Sigmoid colon (tissue), 7 donors: ENCODE measurements at places on chromosomes 13 and 19. TPM values are rescaled to one million over a fixed set of nuclear protein-coding genes. Genes with fewer than 3 reads are reported as not detected.
A peak's percentile ranks its signal among the peaks of the same experiment; 100 is the strongest.

- no peak for DNase-seq
Measured at GRCh38 chr13:77831866-77832265, 86.8 kb downstream of the EDNRB start.

GRCh38 chr19:46959894-46960556 lies 59.6 kb upstream of the NPAS1 start:
- no peak for DNase-seq

- DNase-seq, result no peak
Measured at GRCh38 chr19:634975-635652, 1.8 kb upstream of the POLRMT start.

- no peak for DNase-seq
Measured at GRCh38 chr13:73334445-73334844, 275.6 kb downstream of the KLF5 start.

The URI1 gene
- polyA plus RNA-seq, result 20.8 TPM

GRCh38 chr19:49853852-49854377 lies 3.0 kb downstream of the PTOV1 start:
- DNase-seq, result no peak

DNA sequence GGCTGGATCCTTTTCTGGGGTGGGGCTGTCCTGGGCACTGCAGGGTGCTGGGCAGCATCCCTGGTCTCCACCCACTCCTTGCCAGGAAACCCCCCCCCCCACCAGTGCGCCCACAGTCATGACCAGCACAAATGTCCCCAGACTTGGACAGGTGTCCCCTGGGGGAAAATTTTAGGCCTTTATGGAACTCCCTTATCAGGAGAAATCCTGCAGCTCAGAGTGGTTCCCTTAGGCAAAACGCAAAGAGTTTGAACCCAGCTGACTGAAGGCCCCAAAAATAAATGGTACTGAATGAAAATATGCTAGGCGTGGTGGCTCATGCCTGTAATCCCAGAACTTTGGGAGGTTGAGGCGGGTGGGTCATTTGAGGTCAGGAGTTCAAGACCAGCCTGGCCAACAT lies 51.8 kb downstream of the GADD45B start:
- DNase-seq, result no peak

GRCh38 chr19:28936001-28936400 lies 276.9 kb downstream of the UQCRFS1 start:
- DNase-seq, result no peak

GRCh38 chr19:51587264-51588191 lies 16.4 kb downstream of the ZNF175 start:
- no peak for DNase-seq

GRCh38 chr19:925526-926322 lies at the start of gene ARID3A:
TSS of gene ARID3A (plus strand) at chr19:926035. CDS start at chr19:929529, 3,494 bp downstream.
- peak; percentile 92 for DNase-seq

- no peak for DNase-seq
Measured at GRCh38 chr13:23561261-23561660, 9.0 kb upstream of the TNFRSF19 start.

- no peak for DNase-seq
Measured at GRCh38 chr13:45623516-45624090, 8.1 kb upstream of the ERICH6B start.

DNA sequence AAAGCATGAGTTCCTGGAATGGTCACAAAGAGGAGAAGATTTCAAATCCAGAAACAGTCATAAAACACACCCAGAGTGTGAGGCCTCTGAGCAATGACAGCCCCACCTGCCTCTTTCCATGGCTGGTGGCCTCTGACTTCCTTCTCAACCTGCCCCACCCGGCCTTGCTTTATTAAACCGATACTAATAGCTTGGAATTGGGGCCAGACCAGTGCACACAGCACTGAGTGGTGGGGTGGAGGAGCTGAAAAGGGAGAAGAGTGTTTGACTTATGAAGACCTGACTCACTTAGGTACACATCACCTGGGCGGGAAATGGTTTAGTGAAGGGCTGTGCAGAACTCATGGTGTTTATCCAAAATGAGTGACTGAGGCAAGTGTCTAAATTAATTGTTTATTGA lies 20.7 kb upstream of the CEACAM6 start:
- DNase-seq, result no peak

- DNase-seq, result no peak
Measured at GRCh38 chr13:50645092-50645491, 198.4 kb downstream of the DLEU7 start.

- no peak for DNase-seq
Measured at GRCh38 chr19:14545716-14546082, 16.3 kb downstream of the TECR start.

The ZNF180 gene
- polyA plus RNA-seq, result 4.9 TPM

DNA sequence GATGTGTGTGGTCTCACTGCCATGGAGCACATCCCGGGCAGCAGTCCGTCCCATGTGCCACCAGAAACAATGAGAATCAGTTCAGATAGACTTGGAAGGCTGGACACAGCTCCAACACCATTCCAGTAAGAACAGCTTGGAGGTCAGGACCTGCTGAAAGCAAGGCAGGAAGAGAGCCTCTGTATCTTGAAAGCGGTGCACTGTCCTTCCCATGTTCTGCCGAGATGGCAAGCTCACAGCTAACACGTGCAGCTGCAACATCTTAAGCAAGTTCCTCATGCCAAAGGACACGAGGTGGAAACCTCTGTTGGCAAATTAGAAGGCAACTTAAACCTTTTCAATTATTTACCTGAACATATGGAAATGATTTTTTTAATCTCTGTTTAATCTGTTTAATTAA lies 175.4 kb downstream of the DLEU7 start:
- no peak for DNase-seq

GRCh38 chr19:48023011-48023410 lies 20.9 kb downstream of the CABP5 start:
- no peak for DNase-seq

DNA sequence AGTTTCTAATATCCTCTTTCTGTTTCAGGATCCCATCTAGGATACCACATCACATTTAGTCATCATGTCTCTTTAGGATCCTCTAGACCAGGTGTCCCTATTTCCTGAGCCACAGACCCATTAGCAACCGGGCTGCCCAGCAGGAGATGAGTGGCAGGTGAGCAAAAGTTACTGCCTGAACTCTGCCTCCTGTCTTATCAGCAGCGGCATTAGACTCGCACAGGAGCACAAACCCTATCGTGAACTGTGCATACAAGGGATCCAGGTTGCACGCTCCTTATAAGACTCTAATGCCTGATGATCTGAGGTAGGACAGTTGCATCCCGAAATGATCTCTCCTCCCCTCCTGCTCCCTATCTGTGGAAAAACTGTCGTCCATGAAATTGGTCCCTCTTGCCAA lies 7.8 kb upstream of the CEBPG start:
- DNase-seq, result no peak

The ZNF534 gene
- polyA plus RNA-seq, result not detected

DNA sequence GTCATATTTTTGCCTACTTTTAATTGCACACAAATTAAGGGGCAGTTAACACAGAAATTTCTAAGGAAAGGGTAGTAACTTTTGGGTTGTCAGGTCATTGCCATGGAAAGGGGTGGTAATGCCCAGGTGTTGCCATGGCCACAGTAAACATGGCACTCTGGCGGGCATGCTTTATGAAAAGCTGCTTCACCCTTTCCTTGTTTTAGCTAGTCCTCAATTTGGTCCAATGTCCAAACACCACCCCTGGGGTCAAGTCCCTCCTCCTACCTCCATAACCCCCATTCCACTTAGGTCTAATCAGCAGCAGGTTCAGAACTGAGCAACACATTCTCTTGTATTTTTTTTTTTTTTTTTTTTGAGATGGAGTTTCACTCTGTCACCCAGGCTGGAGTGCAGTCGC lies 6.6 kb downstream of the FFAR2 start:
- no peak for DNase-seq

The IZUMO2 gene
- polyA plus RNA-seq, result not detected

The PABPC3 gene
- 0.10 TPM for polyA plus RNA-seq

The CPB2 gene
- polyA plus RNA-seq, result not detected

DNA sequence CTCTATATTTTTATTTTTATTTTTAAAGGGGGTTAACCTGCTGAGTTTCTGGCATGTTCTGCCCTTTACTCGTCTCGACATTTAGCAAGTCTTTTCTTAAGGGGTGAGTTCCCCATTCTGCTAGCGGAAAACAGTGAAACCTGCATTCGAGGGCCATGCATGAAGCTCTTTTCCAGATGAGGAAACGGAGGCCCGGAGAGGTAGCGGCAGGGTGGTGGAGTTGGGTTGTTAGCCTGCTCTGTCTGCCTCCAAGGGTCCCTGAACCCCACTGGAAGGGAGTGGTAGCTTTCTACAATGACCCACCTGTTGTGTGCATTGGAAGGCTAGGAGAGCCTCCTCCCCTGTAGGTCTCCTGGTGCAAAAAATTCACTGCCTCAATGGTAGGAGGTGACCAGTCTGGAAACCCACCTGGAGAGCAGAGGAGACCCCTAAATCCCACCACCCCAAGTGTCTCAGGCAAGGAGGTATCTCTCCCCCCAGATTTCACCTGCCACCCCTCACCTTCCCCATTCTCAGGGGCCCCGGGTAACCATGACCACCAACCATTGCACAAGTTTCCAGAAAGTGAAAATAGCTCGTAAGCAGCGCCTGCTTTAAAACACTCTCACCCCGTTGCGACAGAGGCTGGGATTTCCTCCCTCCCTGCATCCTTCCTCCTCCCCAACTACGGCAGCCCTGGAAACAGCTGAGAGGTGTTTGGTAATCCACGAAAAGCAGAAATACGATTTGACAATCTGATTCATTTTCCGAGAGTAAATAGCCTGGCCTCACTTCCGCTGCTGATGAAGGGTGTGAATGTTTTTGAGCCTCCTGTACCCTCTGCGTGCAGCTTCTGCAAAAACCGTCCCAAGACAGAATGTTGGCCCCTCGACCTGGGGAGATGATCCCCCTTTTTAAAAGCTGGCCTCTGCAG lies 3.5 kb downstream of the KLF2 start:
- peak; percentile 96 for DNase-seq

DNA sequence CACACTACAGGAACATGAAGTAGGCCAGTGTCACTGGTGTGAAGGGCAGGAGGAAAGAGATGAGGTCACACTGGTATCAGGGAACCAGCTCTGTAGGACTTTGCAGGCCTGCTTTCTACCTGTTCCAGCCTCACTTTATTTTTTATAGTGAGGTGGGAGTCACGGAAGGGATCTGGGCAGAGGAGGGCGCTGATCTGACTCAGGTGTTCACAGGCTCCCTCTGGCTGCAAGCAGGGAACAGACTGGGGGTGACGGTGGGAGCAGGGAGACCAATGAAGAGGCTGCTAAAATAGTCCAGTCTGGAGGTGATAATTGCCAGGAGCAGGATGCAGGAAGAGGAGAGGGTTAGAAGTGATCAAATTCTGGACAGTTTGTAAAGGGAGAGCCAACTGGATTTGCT lies 2.8 kb downstream of the THAP8 start:
- DNase-seq, result no peak

- DNase-seq, result no peak
Measured at GRCh38 chr13:52419080-52419479, 13.1 kb upstream of the THSD1 start.

DNA sequence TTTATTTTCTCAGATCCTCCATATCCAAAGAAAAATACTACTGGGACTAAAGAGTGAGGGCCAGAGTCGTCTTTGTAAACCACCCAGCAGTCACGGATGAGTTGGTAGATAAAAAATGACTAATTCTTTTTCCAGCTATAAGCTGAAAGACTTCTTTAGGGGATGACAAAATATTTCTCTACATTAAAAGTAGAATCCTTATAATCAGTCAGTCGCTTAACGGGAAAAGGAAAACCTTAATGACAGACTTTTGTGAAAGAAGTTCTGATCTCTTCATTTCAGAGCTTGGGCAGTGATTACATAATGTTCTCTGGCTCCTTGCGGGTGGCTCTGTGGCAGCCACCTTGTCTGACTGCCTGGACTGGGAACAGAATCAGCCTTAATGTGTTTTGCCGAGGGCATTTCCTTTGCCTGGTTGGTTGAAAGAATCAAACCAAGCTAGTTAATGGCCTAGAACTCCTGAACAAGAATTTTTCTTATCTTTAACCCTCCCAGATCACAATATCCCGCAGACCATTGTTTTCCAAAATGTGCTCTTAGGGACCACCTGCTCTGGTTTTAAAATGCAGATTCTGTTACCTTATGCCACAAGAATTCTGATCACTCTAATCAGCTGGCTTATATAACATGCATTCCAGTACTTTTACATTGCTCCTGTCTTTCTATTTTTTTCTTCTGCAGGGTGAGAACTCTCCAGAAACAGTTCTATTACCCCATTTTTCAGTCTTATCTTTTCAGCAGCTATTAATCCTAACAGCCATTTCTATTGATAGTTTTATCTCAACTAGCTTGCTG lies 2.5 kb downstream of the ITM2B start:
- peak; percentile 68 for DNase-seq

The KCNJ14 gene
- polyA plus RNA-seq, result under 0.01 TPM

GRCh38 chr19:34501339-34502320 lies 20.1 kb downstream of the WTIP start:
- DNase-seq, result peak; percentile 96

- DNase-seq, result peak; percentile 94
Measured at GRCh38 chr19:35040826-35041547, 534 bp upstream of the HPN start.

DNA sequence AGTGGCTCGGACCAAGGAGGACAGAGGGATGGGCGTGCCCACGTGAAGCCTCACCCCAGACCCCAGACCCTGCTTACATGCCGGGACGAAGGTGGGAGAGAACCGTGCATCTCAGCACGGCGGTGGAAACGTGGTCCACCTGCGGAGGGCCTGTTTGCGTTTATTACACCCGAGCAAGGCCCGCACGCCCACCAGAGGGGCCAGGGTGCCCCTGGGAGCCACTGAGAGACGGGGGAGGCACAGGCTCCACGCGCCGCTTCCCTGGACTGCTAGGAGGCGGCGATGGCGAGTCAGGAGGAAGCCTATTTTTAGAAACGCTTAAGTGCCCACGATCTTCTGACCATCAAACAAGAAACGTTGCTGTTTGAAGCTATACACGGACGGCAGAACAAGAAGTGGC lies 80.7 kb downstream of the ATP11A start:
- DNase-seq, result no peak

The MUC16 gene
- polyA plus RNA-seq, result under 0.01 TPM

DNA sequence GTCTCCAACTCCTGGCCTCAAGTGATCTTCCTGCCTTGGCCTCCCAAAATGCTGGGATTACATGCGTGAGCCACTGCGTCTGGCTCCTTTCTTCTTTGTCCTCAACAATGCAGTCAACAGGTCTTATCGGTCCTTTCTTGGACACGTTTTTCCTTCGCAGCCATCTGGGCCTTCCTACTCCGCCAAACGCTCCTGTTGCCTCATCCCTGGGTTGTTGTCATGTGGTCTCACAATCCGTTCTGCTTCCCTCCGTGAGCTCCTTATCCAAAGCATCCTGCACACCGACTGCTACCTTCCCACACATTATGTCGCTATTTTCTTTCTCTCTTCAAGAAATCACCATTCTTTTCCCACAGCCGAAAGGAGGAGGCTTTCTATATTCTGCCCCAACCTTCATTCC lies 306.8 kb downstream of the DCLK1 start:
- DNase-seq, result no peak
